ENCODE measurements at places on chromosomes 4 and X.

- peak; percentile 74 for DNase-seq
These were observed 57.6 kb upstream of the RAP1GDS1 start for GRCh38 chr4:98203332-98204235.

DNA sequence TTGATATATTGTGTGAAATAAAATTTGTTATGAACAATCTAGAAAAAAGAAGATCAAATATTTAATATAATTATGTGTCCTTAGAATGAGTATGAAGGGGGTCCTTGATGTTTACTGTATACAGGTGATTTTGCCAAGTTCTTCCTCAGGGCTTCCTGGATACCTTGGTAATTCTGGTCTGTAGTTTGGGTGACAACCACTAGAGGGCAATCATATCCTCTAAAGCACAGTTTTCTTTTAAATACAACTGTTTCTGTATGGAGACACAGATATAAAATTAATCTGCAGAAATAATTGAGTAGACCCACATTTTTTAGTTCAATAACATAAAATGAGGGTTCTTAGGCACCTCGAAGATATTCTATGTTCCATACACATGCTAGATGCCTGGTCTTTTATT is 157.7 kb downstream of the SPANXN1 start:
- DNase-seq, result peak; percentile 39

GRCh38 chr4:64857815-64858214 is 448.6 kb upstream of the TECRL start:
- no peak for DNase-seq

DNA sequence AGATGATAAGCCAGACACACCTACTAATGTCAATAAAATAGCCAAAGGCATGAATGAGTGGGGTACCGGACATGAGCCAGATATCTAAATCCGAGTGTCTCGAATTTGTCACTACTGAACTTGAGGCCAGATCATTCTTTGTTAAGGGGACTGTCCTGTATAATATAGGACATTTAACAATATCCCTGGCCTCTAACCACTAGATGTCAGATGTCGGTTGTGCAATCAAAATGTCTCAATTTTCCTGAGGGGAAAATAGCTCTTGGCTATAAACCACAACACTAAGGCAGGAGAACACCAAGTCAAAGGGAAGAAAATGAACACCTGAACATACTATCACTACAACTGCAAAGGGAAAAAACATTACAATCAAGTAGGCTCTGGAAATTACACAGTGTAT is 154.5 kb downstream of the GPM6A start:
- no peak for DNase-seq

GRCh38 chr4:155510771-155511170 is 134.0 kb upstream of the MAP9 start:
- peak; percentile 23 for DNase-seq

DNA sequence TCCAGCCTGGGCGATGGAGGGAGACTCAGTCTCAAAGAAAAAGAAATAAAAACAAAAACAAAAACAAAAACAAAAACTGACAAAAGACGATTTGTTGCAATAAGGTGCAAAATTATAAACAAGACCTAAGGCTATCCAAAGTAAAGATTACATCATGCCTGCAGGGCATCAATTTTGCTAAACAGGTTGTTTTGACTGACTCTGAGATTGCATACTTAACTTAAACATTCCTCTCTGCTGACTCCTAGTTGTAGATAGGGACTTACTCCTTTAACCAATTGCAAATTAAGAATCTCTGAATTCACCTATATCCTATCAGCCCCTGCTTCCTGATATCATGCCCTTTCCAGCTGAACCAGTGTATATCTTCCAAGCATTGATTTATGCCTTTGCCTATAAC is 2687.3 kb downstream of the PCDH7 start:
- no peak for DNase-seq

DNA sequence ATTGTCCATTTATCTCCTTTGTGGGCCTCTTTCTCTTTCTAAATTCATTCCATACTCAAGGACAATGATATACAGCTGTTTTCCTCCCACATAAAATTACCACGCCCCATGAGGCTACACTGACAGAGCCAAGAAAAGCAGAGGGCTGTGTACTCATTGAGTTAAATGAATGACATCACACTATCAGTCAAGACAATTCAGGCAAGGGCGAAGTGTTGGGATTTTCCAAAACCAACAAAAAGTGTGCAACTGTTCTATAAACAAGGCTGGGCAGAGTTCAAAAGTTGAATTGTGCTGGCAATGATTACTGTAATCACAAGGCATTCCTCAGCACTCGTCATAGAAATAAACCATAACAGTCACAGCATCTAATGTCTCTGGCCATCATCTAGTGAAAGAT is 799.6 kb upstream of the DIAPH2 start:
- no peak for DNase-seq

Measured in common myeloid progenitor, CD34-positive (primary cell).